ENCODE measurements at places on chromosomes 16 and 17.
A peak's percentile ranks its signal among the peaks of the same experiment; 100 is the strongest.

- no peak for ATAC-seq
Measured at GRCh38 chr16:19278403-19278802, 7.1 kb upstream of the CLEC19A start.

DNA sequence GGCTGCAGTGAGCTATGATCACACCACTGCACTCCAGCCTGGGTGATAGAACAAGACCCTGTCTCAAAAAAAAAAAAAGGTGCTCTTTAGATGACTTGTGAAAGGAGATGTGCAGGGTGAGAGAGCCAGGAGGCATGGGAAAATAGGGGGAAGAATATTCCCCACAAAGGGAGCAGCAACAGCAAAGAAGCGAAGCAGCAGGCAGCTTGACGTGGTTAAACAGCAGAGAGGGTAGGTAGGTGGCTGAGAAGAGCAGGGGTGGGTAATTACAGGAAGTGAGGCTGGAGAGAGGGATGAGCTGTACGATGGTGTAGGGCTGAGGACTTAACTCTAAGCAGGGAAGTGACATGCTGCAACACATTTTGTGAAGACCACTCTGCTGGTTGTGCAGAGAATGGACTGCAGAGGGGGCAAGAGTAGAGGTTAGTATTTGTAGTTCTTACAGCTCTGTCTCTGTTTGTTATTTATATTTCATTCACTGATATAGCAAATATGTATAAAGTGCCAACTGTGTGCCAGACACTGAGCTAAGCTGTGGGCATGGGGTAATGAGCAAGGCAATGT is 1.6 kb downstream of the HEATR3 start:
- no peak for ATAC-seq

- ATAC-seq: no peak
Measured at GRCh38 chr16:8569650-8570346, 20.5 kb downstream of the TMEM114 start.

DNA sequence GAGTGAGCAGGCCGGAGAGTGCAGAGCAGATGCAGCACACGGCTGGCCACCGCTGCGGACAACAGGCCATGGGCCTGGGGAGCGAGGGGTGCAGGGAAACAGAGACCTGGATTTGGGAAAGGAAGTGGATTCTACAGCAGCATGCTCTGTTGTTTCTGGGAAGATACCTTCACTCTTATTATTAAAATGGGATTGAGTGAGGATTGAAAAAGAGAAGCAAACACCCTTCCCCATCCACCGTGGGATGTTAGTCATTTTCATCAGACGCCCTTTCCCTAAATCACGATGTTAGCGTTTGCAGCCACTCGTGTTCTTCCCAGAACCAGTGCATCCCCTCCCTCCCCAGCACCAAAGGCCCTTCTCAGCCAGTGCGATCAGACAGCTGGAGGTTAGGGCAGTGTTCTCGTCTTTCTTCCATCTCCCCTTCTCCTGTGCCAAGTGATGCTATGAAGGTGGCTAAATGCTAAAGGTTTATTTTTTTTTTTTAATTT is 196.5 kb upstream of the CHMP6 start:
- no peak for ATAC-seq

DNA sequence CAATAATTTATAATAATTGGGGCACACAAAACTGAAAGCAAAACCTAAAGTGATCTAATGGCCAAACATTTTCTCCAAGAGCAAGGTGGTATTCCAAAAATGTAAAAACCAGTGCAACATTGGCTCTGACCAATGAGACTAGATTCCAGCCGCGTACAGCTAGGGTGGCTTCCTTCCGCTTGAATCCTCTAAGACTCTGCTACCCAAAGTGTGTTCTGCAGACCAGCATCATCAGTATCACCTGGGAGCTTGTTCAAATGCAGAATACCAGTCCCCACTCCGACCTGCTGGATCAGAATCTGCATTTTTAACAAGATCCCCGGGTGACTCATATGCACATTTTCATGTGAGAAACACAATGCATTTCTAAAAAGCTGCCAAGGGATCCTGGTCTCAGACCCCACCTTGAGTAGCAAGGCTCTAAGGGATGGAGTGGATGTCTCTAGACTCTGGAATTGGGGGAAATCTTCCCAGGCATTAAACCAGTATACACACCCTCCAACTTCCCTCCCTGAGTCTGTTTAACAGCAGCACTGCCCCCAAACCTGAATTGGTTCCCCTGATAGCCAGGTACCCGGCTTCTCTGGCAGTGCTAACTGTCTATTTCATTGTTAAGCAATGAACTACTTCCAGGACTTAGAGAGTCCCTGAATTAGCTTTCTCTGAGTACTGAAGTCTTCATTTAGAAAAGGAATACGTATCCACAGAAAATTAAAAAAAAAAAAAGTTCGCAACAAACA is 118.2 kb downstream of the HS3ST2 start:
- no peak for ATAC-seq

- no peak for ATAC-seq
Measured at GRCh38 chr16:49482690-49483089, 109.1 kb downstream of the C16orf78 start.

- no peak for ATAC-seq
Measured at GRCh38 chr17:67139784-67140665, 95.7 kb downstream of the CACNG1 start.

DNA sequence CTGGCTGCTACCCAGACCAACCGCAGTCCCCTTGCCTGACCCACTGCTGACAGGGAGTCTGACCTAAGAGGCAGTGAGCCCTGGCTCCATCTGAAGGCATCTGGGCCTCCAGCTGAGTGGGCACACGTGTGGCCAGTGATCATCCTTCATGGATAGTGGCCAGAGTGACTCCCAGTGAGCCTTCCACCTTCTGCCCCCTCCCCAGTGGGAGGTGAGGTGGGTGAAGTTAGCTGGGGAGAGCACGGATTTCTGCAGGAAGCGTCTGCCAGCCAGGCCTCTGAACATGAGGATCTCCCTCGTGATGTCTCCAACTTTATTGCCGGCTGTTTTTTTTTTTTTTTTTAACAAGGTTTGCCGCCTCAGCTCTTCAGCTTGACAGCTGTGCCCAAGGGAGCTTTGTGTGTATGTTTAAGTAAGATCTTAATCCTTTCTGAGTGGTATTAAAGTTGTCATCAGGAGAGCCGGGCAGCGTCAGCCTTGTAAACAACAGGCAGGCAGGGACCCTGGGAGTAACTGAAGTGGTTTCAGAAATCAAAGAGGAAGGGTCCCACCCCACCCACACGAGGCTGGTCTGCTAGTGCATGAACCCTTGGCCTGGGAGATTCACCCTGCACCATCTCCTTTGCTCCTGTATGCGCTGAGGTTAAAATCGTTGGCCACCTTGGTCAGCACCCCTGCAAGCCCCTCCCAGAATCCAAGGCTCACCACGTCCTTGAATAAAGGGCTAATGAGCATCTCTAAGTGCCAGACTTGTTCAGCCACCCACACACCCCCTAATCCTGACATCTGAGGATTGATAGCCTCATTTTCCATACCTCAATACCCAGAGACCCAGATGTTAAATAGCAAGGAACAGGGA is 33.3 kb downstream of the RHBDL3 start:
- ATAC-seq: peak; percentile 45

DNA sequence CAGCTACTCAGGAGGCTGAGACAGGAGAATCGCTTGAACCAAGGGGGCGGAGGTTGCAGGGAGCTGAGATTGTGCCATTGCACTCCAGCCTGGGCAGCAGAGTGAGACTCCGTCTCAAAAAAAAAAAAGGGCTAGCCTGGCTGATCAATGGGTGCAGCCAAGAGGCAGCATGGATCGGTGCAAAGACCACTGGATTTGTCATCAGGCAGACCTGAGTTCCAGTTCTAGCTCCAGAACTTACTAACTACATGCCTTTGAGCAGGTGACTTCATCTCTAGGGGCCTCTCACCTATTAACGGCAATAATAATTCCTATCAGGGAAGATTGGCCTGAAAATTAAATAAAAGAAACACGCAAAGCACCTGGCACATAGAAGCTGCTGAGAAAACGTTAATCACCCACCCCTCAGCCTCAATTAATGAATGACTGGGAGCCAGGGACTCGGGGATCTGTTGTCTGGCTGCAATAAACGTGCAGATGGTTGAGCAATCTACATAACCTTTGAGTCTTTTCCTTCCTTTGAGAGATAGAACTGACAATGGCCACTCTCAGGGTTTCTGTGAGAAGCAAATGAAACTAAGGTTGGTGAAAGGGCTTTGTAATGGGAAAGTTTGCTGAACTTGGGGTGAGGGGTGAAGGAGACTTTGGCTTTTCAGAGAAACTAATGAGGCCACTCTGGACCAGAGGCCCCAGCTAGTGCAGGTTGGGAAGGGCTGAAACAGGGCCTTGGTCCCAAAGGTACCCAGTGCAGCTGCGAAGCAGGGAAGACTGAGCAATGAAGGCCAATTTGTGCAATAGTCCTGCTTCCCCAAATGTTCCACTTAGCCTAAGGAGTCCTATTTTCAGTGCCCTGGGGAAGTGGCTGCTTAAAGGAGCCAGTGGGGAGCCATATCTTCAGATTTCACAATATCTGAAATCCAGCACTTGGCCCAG is 7.6 kb downstream of the SEZ6L2 start:
- no peak for ATAC-seq

DNA sequence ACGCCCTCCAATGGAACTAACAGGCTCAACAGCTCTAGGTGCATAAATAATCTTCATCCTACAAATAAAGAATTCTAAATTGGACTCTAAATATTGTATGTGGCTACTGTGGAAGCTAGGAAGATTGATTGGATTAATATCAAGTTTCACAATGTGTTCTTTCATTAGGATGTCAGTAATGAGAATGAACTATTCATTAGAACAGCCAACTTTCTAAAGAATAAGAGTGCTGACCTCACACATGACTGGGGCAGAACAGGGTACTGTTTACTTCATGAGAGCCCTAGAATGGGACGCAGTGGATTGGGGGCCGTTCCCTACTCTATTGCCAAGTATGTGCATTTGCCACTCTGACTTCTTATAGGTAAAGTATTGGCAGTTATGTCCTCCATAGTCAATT is 528.2 kb upstream of the RBFOX1 start:
- no peak for ATAC-seq

DNA sequence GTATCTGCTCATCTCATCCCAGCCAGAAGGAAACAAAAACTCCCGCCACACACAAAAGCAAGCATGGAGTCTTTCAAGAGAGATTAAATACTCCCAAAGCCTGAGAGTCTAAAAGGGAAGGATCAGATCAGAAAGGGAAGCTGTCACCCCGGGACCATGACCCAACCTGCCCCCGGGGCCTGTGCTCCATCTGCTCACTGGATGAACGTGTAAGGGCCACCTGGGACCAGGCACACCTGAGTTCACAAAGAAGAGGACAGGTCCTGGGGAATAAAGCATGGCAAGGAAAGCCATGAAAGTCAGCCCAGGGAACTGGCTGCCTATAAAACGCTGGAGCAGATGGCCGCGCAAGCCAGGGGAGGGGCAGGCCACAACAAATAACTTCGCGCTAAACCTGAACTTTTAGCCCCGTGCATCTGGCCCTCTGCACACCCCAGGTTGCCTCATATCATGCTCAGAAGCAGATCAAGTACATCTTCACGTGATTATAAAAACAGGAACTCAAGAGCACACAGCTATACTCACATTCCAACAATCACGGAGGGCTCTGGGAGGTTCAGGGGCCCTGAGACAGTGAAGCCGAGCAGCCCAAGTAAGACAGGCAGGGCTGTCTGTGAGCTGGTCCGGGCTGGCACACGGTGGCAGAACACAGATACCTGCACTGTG is 3.4 kb downstream of the TMEM11 start:
- no peak for ATAC-seq

GRCh38 chr16:81912395-81912794 is 98.9 kb downstream of the SDR42E1 start:
- ATAC-seq: no peak

- ATAC-seq: peak; percentile 68
Measured at GRCh38 chr17:56592487-56593085, 913 bp upstream of the NOG start.

GRCh38 chr17:5413682-5414081 is 5.8 kb downstream of the NUP88 start:
- peak; percentile 82 for ATAC-seq

DNA sequence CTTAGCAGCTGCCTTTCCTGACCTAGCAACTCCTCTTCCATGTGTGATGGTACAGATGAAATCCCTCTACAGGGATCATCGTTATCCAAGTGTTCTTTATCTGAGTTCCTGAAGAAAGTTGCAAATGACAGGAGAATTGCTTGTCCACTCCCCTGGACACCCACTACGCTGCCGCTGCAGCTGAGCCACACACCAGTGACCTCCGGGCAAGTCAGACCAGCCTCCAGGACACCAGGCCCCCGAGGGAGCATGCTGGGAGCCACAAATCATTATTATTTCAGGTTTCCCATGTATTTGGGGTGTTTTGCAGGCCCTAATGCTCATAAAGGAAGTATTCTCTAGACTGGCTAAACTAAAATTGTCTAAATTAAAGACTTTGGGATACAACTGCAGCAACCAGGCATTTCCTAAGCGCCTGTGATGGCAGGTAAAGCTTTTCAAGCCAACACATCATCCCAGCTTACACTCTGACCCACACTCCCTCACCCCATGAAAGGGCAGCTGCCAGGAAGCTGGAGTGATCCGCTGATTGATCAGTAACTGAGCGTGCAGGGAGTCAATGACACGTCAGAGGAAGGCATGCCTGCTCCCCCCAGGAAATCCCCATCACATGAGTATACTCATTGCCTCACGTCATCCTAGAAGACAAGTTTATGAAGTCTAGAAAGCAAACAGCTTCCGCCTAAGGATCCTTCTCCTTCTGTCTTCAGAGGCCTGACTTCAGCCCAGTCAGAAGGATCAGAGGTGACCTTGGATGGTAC is 14.4 kb downstream of the FA2H start:
- no peak for ATAC-seq

GRCh38 chr16:19532601-19533000 is 8.9 kb downstream of the CCP110 start:
- ATAC-seq: no peak

DNA sequence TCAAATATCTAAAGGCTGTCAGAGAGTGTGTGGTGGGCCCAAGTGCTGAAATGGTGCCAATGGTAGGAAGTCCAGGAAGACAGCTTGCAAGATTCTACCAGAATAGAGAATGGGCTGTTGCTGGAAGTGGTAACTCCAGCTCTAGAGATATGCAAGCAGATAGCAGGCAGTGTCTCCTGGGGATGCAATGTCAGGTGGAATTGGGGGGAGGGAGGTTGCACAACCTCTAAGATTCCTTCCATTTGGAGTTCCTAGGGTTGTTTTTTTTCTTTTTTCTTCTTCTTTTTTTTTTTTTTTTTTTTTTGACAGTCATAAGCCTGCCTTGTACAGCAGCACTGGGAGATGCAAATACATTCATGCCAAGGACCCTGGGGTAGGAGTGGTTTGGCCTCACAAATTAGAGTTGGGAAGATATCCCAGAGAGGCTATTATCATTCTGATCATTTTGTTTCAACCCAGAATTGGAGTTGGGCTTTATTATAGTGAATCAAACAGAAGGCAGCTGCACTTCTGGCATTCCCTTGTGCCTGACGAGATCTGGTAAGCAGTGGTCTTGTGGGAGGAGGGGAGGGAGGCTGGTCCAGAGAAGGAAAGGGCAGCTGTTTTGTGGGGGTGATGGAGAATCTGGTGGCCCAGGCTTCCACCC is 51.1 kb downstream of the SLC6A2 start:
- no peak for ATAC-seq

- ATAC-seq: no peak
Measured at GRCh38 chr16:66476328-66477027, 49.4 kb downstream of the BEAN1 start.

GRCh38 chr16:58032710-58033293 is 7.2 kb downstream of the MMP15 start:
- ATAC-seq: no peak

- no peak for ATAC-seq
Measured at GRCh38 chr17:39870776-39871175, 2.8 kb downstream of the ZPBP2 start.

GRCh38 chr16:67105881-67106280 is 3.9 kb upstream of the PHAF1 start:
- ATAC-seq: no peak
